ENCODE measurements at places on chromosomes 2 and 18.
A peak's percentile ranks its signal among the peaks of the same experiment; 100 is the strongest.

- DNase-seq: no peak
These were observed 65.7 kb upstream of the DAPL1 start for GRCh38 chr2:158729451-158729850.

GRCh38 chr2:222307978-222308730, 9.4 kb upstream of the PAX3 start:
- DNase-seq: no peak

GRCh38 chr2:235936493-235936892, 231.7 kb downstream of the GBX2 start:
- peak; percentile 41 for DNase-seq

- DNase-seq: no peak
These were observed 28.8 kb upstream of the ODC1 start for GRCh38 chr2:10476723-10477442.

DNA sequence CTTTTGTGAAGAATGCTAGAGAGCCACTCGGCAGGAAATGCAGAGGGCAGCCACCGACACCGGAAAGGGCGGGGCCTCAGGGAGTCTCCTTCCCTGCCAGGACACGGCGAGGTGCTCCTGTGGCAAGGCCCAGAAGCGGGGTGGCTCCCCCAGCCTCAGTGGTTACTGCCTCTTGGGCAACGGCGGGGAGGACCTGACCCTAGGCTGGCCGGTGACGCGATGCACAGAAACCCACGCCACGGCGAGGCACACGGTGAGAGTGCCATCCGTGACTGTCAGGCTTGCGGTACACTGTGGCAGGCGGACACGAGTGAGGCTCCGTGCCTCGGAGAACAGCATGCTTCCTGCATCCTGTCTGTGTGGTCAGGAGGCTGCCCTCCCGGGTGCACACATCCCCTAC, 47.8 kb downstream of the ZAP70 start:
- DNase-seq: no peak

DNA sequence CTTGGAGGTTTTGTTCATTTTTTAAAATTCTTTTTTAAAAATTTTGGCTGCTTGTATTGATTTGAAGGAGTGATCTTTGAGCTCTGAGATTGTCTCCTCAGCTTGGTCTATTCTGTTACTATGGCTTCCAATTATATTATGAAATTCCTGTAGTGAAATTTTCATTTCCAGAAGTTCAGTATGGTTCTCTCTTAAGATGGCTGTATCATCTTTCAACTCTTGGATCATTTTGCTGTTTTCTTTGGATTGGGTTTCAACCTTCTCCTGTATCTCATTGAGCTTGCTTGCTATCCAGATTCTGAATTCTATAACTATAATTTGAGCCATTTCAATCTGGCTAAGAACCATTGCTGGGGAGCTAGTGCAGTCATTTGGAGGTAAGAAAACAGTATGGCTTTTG, 270.8 kb upstream of the NT5C1B start:
- DNase-seq: no peak

All from nephron progenitor cell (in vitro differentiated cells).